ENCODE measurements at places on chromosomes 3 and 15.

DNA sequence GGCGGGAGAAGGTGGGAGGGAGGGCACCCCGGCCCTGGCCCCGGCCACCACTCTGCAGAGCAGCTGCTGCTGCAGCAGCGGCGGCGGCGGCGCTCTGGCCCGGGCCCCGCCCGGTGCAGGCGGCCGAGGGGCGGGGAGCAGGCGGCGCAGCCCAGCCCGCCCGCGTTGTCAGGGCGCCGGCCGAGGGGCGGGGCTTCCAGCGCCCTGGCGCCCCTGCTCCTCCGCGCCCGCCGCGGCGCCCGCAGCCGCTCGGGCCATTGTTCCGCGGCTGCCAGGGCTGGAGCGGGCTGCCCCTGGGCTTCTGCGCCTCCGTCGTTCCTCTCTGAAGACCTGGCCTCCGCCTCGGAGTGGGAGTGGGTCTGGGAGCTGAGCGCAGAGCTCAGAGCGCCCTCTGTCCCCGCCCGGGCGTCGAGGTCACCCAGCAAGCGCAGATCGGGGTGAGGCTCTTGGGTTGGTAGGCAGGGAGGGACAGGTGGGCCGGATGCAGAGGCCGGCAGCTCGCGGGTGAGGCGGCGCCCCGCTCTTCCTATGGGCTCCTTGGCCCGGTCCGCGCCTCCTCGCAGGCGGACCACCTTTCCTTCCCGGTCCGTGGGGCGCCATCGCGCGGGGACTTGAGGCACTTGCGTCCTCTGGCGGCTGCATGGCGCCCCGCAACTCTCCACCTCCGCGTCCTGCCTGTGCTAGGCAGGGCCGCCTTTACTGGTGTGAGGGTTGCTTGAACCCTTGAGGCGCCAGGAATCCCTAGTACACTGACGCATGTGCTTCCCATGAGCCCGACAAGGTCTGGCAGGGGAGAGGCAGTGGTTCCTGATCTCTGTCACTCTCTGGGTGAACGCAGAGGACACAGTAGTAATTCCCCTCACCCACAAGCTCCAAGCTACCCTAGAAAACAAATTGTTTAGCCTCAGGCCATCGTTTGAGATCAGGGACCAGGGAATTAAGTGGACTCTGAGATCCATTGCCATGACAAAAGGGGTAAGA is at the start of gene LPCAT4:
LPCAT4 (minus strand) TSS at position 96 of the 981 bp plus-strand sequence. CDS start 96 bp downstream, outside the sequence.
- peak; percentile 91 for DNase-seq

DNA sequence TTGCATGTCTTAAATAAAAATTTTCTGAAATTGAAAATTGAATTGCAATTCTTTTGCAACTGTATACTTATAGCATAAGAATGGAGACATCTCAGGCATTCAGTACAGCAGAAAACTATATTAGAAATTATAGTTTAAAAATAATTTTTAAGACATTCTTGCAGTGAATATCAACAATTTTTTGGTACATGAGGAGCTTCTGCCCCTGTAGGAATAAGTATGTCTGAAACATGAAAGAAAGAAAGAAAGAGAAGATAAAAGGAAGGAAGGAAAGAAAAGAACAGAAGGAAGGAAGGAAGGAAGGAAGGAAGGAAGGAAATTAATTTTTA is 165.0 kb downstream of the GMNC start:
- no peak for DNase-seq

- DNase-seq, result no peak
These were observed 41.0 kb downstream of the ROBO1 start for GRCh38 chr3:79726786-79727185.

GRCh38 chr3:191882289-191882688 is 421.3 kb downstream of the PYDC2 start:
- DNase-seq, result peak; percentile 32

- peak; percentile 19 for DNase-seq
These were observed 894.0 kb downstream of the NTRK3 start for GRCh38 chr15:87362531-87362930.

- no peak for DNase-seq
These were observed 81.1 kb upstream of the ARHGEF3 start for GRCh38 chr3:56882896-56883295.

- peak; percentile 84 for DNase-seq
These were observed 90.8 kb downstream of the NEO1 start for GRCh38 chr15:73142802-73143762.

DNA sequence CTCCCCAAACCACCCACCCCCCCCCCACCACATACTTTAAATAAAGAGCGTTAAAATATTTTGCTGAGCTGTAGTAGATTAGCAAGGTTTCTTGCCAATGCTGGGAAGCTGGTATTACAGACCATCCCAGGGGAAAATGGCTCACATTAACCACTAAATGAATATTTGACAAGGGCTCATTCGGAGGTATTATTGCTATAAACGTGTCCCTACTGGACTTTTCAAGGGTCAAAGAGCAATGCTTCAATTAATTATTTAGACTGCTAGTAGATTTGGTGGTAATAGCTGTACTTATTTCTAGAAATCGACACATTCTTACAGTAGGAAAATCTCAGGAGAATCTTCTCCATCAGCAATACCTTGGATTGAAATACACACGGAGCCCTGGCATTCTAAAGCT is 5.2 kb downstream of the SOX2 start:
- no peak for DNase-seq

DNA sequence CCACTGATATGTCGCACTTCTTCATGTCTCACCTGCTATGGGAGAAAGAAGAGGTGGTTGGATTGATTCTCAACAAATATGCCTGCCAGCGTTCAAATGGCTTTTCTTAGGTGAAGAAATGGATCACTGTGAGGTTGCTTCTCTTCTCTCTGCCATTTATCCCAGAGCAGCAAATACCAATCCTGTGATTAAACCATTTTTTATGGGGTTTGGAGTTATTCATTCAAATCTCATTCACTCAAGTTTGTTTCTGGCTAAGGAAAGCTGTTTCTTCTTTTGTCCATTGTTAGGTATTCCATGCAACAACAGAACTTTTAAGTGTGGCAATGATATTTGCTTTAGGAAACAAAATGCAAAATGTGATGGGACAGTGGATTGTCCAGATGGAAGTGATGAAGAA is 12.2 kb upstream of the C3orf52 start:
- peak; percentile 41 for DNase-seq

GRCh38 chr15:73028031-73028430 is 24.2 kb upstream of the NEO1 start:
- DNase-seq, result no peak

- no peak for DNase-seq
These were observed 101.5 kb upstream of the CRBN start for GRCh38 chr3:3281024-3281423.

GRCh38 chr3:19596408-19596807 is 337.6 kb downstream of the EFHB start:
- DNase-seq, result no peak

- no peak for DNase-seq
These were observed 18.9 kb downstream of the PEX5L start for GRCh38 chr3:180017846-180018245.

GRCh38 chr3:2595486-2595885 is 496.8 kb downstream of the CNTN4 start:
- no peak for DNase-seq

- DNase-seq, result peak; percentile 42
These were observed 502.9 kb upstream of the THBS1 start for GRCh38 chr15:39078026-39078425.
